Chondrocyte (in vitro differentiated cells): ENCODE measurements at places on chromosomes 6 and 20. TPM values are rescaled to one million over a fixed set of nuclear protein-coding genes. Genes with fewer than 3 reads are reported as not detected.

Gene PNPLA1
- not detected in 3 replicates for total RNA-seq

DNA sequence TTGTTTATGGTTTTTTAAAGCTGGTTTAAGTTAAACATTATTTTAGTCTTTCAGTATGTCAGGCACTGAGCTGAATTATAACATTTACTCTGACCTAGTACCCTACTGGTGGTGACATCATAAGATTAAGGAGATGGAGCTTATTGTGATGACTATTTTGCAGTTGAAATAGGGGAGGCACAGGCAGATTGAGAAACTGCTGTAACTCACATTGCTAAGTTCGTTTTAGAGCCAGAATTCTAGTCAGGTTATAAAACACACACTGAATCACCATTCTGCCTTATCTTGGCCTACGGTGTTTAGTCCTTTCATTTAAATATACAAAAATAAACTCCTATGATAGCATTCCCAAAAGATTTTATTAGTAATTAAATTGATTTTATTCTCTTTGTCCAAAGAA lies 584.1 kb downstream of the TFAP2A start:
- H3K27me3 ChIP-seq: no peaks in the 10 kb centered on the region
- DNase-seq: no peak
- H3K4me3 ChIP-seq: no peak overlapping the region

- no peak overlapping the region for H3K27ac ChIP-seq
- H3K4me1 ChIP-seq: peaks cover 5% of the 10 kb centered on the region
- no peaks in the 10 kb centered on the region for H3K36me3 ChIP-seq
- H3K27me3 ChIP-seq: peaks cover 2% of the 10 kb centered on the region
- H3K4me3 ChIP-seq: peak overlapping the region; percentile 46
- no peak for DNase-seq
These were observed 109.3 kb downstream of the IPCEF1 start for GRCh38 chr6:154247119-154247861.

- DNase-seq: no peak
- H3K27ac ChIP-seq: no peak overlapping the region
- H3K4me1 ChIP-seq: no peaks in the 10 kb centered on the region
- H3K27me3 ChIP-seq: no peaks in the 10 kb centered on the region
- no peaks in the 10 kb centered on the region for H3K36me3 ChIP-seq
These were observed 440.1 kb upstream of the ADGRB3 start for GRCh38 chr6:68194846-68195478.

DNA sequence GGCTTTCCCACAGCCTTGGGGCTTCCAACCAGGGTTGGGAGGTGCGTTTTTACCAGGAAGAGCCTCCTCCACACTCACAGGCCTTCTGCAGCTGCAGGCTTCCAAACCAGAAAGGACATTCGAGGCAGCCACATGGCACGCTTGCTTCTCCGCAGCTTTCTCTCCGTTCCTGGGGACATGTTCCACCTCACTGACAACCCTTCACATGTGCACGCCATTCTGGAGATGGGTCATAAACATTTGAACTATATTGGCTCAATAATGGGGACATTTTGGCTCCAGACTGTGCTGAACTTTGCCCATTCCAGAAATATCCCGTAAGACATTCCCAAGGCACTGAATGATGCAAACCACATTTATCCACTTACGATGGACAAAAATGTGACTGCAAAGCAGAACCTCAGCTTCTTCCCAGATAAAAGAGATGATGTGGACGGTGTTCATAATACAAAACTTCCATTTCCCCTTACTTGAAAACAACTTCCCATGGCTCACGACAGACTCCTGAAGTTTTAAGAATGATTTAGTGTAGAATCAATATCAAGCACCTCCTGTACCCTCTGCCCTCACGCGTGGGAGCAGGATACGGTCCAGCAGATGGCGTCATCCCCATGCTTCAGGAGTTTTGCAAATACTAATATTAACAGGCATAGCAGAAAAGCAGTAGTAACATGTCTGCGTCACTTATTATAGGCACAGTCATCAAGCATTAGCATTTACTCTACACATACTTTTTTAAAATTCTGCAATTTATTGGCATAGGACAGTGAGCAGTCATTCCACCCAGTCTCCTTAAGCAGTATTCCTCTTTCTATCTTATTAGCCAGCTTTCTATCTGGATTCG lies 25.4 kb upstream of the FOXF2 start:
- H3K4me3 ChIP-seq: no peak overlapping the region
- H3K4me1 ChIP-seq: no peaks in the 10 kb centered on the region
- no peak for DNase-seq
- no peak overlapping the region for H3K27ac ChIP-seq
- H3K27me3 ChIP-seq: peaks cover 39% of the 10 kb centered on the region
- H3K36me3 ChIP-seq: no peaks in the 10 kb centered on the region

GRCh38 chr20:24701027-24701426 lies 231.6 kb downstream of the SYNDIG1 start:
- H3K4me1 ChIP-seq: no peaks in the 10 kb centered on the region
- no peaks in the 10 kb centered on the region for H3K36me3 ChIP-seq
- H3K27me3 ChIP-seq: peaks cover 7% of the 10 kb centered on the region
- no peak for DNase-seq

DNA sequence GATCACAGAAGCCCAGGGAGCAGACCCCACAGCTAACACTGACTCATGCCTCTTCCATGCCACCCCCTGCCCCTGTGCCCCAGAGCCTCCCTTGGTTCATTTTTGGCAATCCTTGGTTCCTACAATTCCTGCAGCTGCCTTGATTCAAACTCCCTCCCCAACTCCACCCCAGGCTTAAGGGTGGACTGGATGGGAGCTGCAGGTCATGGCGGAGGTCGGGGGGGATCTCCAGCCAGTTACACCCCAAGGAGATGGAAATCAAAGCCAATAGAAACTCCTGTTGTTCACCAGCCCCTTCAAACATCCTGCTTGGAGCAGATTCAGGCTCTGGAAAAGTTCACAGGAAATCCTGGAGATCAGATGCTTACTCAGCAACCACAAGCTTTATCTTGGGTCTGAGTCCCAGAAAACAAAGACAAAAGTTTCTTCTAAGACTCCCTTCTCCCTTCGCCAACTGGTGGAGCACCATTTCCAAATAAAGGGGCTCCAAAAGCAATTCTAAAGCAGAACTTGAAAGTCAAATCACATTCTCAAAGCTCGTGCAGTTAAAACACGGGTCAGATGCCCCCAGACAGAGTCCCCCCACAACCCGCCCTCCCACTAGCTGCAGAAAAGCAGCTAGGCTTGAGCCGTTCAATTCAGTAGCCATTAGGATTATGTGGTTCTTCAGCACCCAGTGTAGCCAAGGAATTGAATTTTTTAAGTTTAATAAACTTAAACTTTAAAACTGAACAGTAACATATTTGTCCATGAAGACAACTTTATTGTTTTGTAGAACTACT lies 149.5 kb downstream of the ANKRD60 start:
- H3K27ac ChIP-seq: peak overlapping the region; percentile 68
- H3K4me1 ChIP-seq: peaks cover 25% of the 10 kb centered on the region
- no peaks in the 10 kb centered on the region for H3K36me3 ChIP-seq
- H3K4me3 ChIP-seq: no peak overlapping the region

- no peaks in the 10 kb centered on the region for H3K36me3 ChIP-seq
- H3K4me3 ChIP-seq: no peak overlapping the region
- peaks cover 25% of the 10 kb centered on the region for H3K4me1 ChIP-seq
- H3K27ac ChIP-seq: no peak overlapping the region
- DNase-seq: no peak
These were observed 67.4 kb downstream of the UST start for GRCh38 chr6:148814082-148814790.
